ENCODE measurements at places on chromosomes 5 and 9. TPM values are rescaled to one million over a fixed set of nuclear protein-coding genes. Genes with fewer than 3 reads are reported as not detected.

Gene LPAR1
- total RNA-seq = 33.8 TPM

Gene NR2F1
- 36.3 TPM for total RNA-seq

Gene GLRA1
- not detected for total RNA-seq

Gene PCDHA5
- not detected for total RNA-seq

Gene ENTREP1
- not detected for total RNA-seq

Gene FGF1
- 2.4 TPM for total RNA-seq

Gene PTGES
- 1.0 TPM for total RNA-seq

Data from M059J (cell line).